ENCODE measurements at places on chromosomes 13 and 19.

DNA sequence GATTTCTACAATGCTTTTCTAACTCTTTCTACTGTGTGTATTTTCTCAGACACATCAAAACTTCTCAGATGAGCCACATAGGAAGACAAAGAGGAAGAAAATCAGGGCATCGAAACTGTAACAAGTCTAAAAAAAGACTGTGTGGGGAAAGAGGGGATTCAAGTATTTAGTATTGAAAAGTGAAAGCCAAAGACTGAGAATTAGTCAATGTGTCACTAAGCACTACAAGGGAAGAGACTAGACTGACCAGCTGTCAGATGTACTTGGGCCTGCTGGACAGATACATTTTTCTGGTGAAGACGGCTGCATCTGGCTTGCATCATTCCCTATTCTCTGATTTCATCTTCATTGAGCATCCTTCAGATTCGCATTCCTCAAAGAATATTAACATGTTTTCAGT, 25.4 kb downstream of the COMMD6 start:
- no peak for DNase-seq

DNA sequence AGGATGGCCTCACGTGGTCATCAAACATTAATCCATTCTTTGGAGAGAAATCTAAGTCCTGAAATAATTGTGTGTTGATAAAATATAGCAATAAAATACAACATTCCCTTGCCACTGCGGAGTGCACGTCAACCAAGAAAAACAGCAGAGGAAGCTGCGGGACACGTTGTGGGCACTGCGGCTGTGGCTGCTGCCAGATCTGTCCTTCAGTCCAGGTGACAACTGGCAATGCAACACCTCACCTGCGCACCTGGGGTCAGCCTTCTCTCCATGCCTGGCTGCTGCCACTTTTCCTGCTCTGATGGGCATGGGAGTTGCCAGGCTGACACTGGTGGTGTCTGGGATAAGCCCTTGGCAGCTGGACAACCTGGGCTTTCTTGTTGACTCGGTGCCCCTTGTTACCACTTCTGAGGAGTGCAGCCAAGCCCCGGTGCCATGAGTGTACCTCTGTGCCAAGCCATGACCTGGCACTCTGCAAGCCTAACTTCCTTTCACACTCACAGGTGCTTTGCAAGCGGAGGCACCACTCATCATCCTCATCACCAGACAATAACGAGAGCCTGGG, 251.6 kb upstream of the TSHZ3 start:
- peak; percentile 1 for DNase-seq

DNA sequence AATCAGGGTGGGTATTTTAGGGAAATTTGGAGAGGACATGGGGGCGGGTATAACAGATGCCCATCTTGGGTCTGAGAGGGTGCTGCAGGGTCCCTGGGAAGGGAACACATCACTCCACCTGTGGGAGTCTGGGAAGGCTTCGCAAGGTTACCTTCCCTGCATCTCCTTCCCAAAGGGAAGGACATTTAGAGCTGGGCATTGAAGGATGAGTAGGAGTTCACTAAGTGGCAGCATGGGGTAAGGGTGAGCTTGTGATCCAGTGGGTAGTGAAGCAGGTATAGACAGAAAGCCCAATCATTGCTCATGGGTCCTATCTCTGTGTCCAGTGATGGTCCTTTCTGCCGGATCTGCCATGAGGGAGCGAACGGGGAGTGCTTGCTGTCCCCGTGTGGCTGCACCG, 13.2 kb downstream of the MARCHF2 start:
- DNase-seq: no peak

DNA sequence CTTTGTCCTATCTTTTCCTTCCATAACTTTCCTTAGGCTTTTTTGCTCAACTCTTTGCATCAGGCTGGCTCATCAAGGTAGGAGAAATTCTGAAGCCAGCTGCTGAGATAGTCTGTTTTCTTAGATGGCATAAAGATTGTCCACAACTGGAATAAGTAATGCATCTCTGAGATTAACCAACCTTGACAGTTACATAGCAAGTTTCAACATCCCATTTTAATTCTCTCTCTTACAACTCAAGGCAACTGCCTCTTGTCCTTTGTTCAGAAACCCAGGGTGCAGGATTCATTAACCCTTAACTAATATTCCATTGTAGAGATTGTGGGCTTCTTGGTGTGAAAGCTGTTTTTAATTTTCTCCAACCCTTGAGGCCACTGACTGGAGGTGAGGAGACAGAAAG, 239.2 kb downstream of the LACC1 start:
- DNase-seq: no peak

GRCh38 chr19:33788676-33789075, 8.0 kb upstream of the KCTD15 start:
- no peak for DNase-seq

DNA sequence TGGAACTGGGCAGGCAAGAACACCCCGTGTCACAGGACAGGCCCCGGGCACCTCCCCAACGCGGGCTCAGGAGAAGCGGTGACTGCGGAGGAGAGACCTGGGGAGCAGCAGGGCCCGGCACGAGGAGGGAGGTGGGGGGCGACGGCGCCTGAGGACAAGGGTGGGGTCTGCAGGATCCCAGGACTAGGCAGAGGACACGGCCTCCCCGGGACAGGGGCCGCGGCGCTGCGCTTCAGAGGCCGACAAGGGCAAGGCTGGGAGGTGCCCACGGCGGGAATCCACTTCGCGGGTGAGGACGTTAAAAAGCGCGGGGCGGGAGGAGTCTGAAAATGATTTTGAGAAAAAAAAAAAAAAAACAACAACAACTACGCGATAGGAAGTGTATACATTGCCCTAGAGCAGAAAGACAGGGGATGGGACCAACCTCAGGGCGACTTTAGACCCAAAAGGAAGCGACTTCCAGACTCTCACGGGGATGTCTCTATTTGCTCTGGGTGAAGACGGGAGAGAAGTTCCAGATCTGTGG, 44.9 kb downstream of the ZNF611 start:
- DNase-seq: peak; percentile 70

DNA sequence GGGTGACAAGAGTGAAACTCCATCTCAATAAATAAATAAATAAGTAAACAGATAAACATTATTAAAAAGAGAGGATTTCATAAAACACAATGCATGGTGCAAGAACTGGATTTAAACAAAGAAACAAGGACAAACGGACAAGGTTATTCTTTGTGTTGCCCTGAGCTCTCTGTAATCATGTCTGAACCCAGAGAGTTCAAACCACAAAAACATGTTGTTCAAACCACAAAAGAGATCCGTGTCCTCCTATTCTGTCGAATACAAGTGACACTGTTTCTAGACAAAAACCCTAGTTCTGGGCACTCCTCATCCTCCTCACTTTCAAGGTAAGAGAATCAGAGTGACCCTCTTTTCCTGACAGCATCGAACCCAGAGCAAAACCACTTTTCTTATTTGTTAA, 4.6 kb upstream of the TPRX2 start:
- no peak for DNase-seq

DNA sequence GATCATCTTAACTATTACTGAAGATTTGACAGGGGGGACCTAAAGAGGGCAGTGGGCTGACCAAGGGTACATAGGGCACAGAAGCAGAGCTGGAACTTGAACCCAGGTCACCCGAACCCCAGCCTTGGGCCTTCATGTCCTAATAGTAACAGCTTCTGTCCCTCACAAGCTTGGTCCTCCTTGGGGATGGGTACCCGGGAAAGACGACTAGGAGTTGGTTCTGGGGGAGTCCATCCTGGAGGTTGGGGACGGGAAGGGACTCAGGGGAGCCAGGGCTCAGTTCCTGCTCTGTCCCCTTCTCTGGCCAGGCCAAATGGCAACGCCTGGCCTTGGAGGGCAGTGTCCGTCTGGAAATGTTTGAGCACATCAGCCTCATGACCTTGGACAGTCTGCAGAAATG, 39.6 kb upstream of the CYP4F8 start:
- DNase-seq: no peak

DNA sequence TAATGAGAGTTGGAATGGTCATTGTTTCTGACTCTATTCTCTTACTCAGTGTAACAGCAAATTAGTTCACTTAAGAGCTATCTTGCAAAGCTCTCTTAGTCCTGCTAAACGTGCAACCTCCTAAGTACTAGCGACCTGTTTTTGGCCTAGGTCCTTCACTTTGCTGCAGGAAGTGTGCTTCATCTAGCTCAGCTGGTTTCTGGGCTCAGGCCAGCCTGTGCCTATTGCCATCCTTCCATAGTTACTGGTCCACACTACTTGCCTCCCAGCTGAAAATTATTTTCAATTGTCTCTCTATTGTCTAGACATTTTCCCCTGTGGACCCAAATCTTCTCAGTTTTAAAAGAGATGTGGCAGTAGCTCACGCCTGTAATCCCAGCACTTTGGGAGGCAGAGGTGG, 561.3 kb downstream of the FGF9 start:
- no peak for DNase-seq

GRCh38 chr19:22735911-22736645, 47.9 kb downstream of the ZNF99 start:
- DNase-seq: no peak

DNA sequence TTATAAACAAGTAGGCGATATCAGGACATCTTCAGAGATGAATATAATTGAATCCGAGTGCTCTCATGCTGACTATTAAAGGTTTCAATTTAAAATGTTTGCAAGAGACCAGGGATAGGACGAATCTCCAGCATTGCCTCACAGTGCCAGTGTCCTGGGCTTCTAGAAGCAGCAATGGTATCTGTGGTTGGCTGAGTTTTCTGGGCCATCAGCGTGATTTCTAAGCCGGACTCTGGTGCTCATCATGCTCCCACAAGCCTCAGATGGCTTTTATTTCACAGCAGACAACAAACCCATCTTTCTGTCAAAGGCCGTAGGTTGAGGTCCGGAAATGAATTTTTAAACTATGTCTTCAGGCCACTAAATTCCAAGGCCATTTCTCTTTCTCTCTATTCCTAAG, 187.7 kb downstream of the FOXO1 start:
- DNase-seq: no peak

- DNase-seq: no peak
Observed at GRCh38 chr19:45358213-45358792, 12.1 kb downstream of the ERCC2 start.

GRCh38 chr19:11227195-11227886, 12.1 kb upstream of the ANGPTL8 start:
- no peak for DNase-seq

DNA sequence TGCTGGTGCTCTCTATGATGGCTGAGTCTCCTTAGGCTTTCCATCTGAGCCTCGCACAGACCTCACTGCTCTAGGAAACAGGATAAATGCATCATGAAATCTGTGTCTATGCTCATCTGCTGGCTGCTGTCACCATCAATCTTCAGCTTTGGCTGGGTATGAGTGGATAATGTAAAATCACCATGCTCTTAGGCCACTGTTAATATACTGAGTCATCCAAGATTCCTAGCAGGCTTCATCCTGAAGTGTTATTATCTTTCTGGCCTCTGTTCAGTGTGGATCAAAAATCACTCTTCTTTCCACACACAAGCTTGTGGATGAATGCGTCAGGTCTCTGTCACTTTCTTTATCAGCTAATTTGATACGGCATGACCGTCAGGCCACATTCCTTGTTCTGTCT, 317.4 kb downstream of the NALCN start:
- no peak for DNase-seq

DNA sequence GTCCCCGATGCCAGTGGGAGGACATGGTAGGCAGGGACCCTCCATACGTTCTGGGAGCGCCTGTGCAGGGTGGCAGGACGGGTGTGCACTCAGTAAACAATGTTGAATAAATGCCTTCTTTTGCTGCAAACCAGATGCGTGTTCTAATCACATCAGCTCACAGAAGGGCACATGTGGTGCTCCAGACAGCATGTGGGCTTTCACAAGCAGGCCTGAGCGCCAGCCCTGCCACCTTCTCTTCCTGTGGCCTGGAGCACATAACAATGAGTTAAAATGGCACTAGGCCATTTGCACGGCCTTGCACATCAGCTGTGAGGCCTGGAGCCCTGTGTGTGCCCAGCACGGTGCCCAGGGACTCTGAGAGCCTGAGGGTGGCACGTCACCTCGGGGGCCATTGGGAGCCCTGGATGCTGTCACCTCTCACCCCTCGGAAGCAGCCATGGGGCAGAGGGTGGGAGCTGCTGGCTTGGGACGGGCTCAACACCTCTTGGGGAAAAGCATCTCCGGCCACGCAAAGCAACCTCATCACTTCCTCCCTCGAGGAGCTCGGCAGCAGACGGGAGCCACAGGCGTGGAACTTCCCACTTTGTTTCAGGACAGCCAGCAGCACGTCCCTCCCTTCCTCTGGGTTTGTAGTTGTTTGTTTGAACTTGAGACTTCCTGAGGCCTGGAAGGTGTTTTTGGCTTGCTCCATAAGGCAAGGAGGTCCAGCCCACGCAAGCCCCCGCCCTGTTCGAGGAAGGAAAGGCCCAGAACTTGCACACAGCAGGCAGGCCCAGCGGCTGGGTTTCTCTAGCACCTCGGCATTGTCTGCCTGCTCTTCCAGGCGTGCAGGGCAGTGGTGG, 9.8 kb downstream of the MCF2L start:
- DNase-seq: no peak

DNA sequence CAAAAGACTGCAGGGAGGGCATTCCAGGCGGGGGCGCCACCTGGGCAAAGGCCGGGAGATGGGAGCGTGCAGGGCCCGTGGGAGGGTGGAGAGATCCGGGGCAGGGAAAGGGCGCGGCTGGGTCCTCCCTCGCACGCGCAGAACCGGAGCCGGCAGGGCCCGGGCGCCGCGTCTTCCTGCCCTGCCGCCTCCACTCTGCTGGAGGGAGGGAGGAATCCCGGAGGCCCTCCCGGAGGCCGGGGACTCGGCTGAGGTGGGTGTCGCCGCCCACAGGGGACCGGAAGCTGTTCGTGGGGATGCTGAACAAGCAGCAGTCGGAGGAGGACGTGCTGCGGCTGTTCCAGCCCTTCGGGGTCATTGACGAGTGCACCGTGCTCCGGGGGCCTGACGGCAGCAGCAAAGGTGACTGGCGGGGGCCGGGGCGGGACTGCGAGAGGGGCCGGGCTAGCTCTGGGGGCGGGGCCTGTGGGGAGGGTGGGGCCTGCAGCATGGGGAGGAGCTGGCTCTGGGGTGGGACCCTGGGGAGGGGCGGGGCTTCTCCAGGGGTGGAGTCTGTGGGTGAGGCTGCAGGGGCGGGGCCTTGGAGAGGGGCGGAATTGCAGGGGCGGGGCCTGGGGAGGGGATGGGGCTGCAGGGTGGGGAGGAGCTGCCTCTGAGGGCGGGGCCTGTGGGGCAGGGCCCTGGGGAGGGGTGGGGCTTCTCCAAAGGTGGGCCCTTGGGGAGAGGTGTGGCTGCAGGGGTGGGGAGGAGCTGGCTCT, 51.3 kb downstream of the CELF5 start:
- no peak for DNase-seq

- no peak for DNase-seq
Observed at GRCh38 chr13:94416454-94417080, 62.9 kb downstream of the DCT start.

DNA sequence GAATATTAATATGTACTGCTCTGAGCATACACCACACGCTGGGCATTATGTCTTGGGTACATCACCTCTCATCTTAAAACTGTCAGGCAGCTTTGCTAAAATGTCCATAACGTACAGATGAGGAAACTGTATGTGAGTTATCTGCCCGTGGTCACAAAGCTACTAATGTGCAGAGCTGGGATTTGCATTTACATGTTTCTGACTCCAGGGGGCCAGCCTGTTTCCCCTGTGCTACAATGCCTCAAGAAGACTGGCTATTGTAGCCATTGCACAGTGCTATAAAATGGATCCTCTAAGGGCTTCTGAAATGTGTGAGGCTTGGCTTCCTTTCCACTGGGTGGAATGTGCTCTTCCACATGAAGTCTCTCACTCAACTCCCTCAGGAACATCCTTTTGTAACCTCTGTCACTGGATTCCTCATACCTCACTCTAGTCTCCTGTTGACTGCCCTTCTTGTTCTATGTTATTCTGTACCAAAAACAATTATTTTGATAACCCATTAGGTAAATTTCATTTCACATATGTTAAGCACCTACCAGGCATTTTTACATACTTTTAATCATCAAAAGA, 95.6 kb upstream of the HTR2A start:
- no peak for DNase-seq

- no peak for DNase-seq
Observed at GRCh38 chr13:48448285-48448958, 35.5 kb upstream of the LPAR6 start.

All from left forelimb (tissue), 1 donor.